ENCODE measurements at places on chromosomes 7 and 10. TPM values are rescaled to one million over a fixed set of nuclear protein-coding genes. Genes with fewer than 3 reads are reported as not detected.

DNA sequence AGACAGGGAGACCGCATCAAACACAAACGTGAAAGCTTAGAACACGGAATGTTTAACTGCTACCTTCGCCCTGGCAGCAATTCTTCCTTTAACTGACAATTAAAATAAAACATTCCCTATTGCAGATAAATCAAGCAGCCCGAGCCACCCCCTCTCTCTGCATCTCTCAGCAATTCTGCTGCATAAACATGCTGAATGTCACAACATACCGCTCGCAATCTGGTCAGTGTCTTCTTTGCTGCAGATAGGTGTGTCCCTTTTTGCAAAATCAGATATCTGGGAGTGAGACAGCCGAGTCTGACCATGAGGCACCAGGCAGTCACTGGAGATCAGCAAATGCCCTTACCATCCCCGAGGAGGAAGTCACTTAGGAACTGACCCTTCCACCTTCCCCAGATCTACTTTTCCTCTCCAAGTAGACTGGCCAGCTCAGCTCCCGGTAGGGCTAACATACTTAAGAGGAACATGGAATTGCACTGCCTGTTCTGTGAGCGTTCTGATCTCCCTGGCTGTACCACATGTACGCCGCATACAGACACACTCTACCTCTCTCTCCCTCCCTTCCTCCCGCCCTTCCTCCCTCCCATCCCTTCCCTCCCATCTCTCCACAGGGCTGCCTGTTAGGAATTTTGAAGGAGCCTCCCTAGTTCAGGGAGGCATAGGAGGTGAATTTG lies at the start of gene FRMD4A:
FRMD4A (minus strand) TSS at position 537 of the 674 bp plus-strand sequence.
- DNase-seq = no peak

GRCh38 chr7:30886608-30887011 lies 25.0 kb upstream of the AQP1 start:
- DNase-seq = no peak

- DNase-seq = no peak
Measured at GRCh38 chr10:21508706-21509331, 16.7 kb downstream of the SKIDA1 start.

DNA sequence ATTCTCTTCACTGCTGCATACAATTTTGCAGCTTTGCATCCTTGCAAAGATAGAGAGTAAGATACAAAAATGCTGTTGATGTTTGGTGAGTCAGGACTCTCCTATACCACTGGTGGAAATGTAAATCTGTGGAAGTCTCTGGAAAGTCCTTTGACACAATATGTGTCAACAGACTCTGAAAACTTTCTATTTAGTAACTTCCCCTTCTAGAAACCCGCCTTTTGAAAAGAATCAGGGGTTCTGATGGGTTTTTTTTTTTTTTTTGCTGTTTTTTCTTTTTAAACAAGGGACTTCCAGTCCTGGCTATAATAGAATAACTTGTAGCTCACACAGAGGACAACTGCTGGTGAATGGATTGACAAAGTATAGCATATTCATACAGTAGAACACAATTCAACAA lies 16.4 kb downstream of the NOD1 start:
- DNase-seq = no peak

- DNase-seq = no peak
Measured at GRCh38 chr7:66170309-66171231, 34.6 kb upstream of the TPST1 start.

DNA sequence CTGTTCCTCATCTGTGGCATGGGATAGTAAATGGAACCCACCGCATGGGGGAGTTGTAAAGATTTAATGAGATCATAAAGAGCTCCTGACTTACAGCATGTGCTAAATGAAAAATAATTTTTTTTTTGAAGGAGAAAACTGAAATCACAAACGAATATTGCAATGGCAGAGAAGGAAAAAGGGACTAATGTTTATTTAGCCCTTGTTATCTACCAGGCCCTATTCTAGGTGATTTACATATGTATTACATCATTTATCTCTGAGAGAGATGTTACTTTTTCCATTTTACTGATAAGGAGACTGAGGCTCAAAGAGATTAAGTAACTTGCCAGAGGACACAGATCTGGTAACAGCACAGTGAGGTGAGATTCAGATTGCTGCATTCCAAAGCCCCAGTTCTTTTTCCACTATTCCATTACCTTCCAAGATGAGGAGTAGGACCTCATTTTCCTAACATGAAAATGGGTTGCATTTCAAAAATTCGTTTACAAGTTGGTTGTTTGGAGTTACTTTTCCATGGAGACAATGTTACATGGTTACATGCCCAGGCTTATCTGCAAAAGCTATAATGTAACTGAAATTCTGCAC lies 28.6 kb downstream of the VCL start:
- DNase-seq = no peak

Gene PDE6C
- not detected for total RNA-seq

Gene TUBAL3
- total RNA-seq = 0.16 TPM

Measured in urinary bladder (tissue), 4 donors.